ENCODE measurements at places on chromosomes 12 and 14.

DNA sequence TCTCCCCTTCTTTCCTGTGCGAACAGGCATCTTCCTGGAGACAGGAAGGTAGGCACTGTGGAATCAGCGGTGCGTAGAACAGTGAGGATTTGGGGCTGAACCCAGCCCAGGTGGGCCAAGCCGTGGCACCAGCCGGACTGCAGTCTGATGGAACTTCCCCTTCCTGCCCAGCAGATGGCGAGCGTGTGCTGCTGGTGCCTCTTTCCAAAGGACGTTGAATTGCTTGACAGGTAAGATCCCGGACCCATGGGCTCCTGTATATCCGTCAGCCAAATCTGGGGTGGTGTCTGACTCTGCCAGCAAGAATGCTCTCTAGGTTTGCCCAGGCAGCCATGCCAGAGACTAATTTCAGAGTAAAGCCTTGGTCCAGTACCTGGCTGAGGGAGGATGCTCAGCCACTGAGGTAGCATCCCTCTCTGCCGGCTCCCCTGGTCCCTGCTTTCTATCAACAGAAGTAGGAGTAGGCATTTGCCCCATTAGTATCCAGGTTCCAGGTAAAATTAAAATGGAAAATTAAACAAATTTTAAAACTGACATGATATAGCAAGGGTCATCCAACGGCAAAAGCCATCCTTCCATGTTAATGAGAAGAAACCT lies 21.1 kb upstream of the KCNA5 start:
- peak; percentile 60 for DNase-seq

GRCh38 chr12:1130571-1130970 lies 139.5 kb downstream of the ERC1 start:
- DNase-seq, result no peak

- DNase-seq, result no peak
Measured at GRCh38 chr14:106277503-106277902, 751.1 kb downstream of the TMEM121 start.

- DNase-seq, result peak; percentile 41
Measured at GRCh38 chr12:94650143-94651056, at the start of gene TMCC3. Gene TMCC3 (minus strand): TSS chr12:94650557. CDS start chr12:94650430, 127 bp downstream.

GRCh38 chr14:80428171-80428570 lies 216.9 kb upstream of the DIO2 start:
- DNase-seq, result no peak

GRCh38 chr12:9064201-9064814 lies 51.4 kb downstream of the A2M start:
- DNase-seq, result peak; percentile 48

DNA sequence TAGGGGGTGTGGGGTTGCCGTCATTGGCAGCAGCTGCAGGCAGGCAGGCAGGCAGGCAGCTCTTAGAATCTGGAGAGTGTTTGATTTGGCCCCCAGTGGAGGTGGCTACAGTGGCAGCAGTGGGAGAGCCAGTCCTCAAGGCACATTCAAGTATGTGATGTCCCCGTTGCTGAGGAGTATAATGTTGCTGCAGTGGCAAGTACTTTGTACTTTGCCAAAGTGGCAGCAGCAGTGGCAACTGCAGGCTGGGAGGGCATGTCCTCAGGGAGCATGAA lies 147.1 kb downstream of the PAPOLA start:
- DNase-seq, result peak; percentile 60
